ENCODE measurements at places on chromosomes 4 and X.
A peak's percentile ranks its signal among the peaks of the same experiment; 100 is the strongest.

DNA sequence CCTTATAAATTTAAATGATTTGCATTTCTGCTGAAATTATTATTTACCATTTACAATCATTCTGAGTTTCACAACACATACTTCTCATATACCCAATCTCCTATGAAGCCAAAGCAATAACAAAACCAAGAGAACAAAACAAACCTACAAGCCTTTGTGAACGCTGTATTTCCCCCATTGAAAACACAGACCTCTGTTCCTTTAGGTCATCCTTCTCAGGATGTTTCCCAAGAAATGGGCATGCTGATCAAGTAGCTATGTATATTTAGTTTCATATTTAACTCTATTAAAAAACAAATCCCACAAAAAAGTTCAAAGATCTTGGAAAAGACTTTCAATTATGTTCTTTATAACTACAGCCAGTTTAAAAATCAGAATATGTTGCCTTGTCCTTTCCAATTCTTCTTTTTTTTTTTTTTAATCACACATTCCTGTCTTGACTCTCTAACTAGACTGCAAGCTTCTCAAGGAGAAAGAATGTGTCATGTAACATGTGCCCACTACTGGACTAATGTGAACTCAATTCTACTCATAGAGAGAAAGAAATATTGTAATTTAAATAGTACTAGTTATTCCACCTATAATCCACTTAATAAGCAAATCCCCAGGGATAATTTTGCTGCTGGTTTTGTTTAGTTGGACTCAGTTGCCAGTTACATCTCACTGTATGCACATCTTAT is 84.3 kb upstream of the PRSS48 start:
- DNase-seq: no peak

- DNase-seq: peak; percentile 65
These were observed 10.7 kb upstream of the DLG3 start for GRCh38 chrX:70433848-70434351.

DNA sequence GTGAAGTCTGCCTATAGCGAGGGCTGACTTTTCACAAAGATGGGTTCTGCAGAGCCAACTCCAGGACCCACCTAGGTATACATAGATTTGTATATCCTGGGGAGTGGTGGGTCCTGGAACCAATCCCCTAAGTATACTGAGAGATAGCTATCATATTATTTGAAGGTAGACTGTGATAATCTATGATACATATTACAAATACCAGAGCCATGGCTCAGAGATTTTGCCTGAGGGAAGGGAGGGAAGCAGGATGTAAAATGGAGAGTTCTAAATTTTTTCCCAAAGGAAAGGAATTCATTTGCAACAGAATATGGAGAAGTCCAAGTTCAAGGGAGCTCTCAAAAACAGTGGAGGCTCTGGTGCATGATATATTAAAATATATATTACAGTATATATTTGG is 7.2 kb downstream of the TCEAL3 start:
- DNase-seq: no peak

DNA sequence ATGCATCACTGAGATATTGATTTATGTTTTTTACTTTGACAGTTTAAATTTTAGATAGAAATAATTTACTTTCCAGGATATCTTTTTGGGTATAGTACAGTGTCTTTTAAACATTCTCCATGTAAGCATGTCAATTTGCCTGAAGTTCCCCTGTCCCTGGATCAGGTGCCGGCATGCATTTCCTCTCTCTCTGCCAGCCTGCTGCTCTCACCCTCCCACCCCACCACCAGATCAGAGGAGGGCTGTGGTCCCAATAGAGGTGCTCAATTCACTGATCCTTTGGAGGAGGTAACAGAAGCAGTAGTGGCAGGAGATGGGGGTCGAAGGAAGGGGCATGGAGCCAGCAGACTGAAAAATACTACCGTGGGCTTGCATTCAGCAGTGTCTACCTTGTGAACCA is 28.3 kb upstream of the DSPP start:
- no peak for DNase-seq

DNA sequence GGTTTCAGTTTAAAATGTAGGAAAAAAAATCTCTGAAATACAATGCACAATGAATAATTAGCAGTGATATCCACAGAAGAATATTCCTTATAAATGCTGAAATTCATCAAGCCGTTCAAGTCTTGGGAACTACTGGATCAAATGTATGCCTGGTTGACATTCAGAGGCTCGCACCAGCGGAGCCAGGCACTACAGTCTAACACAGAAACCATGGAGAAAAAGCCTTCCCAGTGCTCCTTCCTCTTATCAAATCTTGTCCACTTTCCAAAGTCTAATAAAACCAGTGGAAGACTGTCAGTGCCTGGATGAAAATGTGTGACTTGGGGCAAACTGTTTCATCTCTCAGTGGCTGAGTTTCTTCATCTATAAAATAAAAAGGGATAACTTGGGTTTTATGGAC is 35.9 kb downstream of the CENPU start:
- no peak for DNase-seq

GRCh38 chr4:135552131-135552530 is 1350.5 kb upstream of the PABPC4L start:
- no peak for DNase-seq

DNA sequence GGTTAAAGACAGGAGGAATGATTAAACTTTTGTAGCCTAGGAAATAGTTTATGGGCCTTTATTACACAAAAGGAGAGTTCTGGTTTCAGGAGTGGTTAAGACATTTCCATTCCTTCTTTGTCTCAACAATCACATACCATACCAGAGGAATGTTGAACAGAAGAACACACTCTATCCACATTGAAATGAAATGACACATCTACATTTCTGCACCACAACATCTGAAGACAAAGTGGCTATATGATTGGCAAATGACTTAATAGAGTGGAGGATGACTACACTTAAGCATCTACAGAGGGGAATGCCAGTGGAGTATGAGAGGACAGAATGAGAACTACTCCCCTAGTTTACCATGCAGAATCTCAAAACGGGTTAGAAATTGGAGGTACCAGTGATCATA is 8.0 kb downstream of the CYP2U1 start:
- no peak for DNase-seq

- DNase-seq: no peak
These were observed 537.0 kb upstream of the DIAPH2 start for GRCh38 chrX:96147681-96148080.

- no peak for DNase-seq
These were observed 269.1 kb downstream of the DHRSX start for GRCh38 chrX:2231570-2232192.

DNA sequence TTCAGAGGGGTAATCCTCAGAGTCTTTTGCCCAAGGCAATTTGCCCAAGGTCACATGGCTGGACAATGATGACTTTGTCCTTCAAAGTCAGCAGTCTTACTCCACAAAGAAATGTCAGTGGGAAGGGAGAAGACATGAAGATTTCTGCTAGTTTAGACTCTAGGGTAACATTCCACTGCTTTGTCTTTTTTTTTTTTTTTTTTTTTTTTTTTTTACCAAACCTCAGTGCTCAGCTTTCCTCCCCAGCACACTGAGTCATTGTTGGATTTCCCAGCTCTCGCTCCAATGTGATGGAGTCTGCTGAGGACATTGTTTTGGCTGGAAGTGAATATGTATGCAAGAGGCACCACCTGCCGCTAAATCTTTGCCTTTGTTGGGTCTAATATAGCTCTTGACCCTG is 7.2 kb upstream of the C1QTNF7 start:
- no peak for DNase-seq

DNA sequence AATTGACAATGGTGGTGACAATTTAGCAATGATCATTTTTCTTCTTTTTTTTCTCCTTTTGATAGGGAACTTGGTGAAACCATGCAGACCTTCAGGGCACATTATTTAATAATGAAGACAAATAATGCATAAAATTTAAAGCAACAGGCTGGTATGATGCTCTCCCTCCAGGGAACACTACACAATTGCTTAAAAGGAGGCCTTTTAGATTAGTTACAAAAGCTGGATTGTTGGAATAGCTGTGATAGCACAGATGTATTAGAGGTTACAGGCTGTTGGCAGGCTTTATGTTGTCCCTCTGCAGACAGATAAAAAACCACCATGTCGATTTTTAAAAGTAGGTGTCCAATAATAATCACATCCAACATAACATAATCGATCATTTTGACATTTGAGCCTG is 307.0 kb downstream of the ADGRL3 start:
- DNase-seq: no peak

- no peak for DNase-seq
These were observed 13.7 kb downstream of the NEIL3 start for GRCh38 chr4:177323416-177323815.

- DNase-seq: no peak
These were observed 97.0 kb downstream of the MID1IP1 start for GRCh38 chrX:38898261-38898660.

DNA sequence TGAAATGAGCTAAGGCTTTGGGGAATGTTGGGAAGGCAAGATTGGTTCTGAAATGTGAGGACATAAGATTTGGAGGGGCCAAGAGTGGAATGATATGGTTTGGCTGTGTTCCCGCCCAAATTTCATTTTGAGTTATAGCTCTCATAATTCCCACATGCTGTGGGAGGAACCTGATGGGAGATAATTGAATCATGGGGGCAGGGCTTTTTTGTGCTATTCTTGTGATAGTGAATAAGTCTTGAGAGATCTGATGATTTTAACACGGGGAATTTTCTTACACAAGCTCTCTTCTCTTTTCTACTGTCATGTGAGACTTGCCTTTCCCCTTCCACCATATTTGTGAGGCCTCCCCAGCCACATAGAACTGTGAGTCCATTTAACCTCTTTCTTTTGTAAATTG is 157.6 kb upstream of the C1QTNF7 start:
- no peak for DNase-seq

GRCh38 chrX:153644356-153645125 is 2.5 kb upstream of the DUSP9 start:
- no peak for DNase-seq

DNA sequence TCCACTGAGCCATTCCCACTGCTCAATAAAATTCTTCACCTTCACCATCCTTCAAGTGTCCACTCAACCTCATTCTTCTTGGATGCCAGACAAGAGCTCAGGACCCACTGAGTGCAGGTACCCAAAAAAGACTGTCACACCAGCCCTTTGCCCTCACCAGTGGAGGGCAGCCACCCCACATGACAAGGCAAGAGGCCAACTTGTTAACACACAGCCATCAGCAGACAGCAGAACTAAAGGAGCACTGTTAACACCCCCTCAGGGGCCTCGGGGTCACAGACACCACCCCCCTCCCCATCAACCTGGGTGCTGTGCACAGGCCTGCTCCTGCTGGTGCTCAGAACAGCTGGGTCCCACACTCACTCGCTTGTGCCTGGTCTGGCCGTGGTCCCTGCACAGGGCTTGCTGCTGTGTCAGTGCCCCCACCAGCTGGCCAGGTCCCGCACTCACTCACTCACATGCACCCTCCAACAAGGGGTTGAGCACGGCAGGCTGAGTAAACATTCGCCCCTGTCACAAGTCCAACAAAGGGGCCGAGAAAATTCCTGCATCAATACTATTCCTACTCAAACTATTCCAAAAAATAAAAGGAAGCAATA is 54.1 kb downstream of the ATRX start:
- DNase-seq: no peak

- no peak for DNase-seq
These were observed 93.7 kb upstream of the SOD3 start for GRCh38 chr4:24701683-24702082.

DNA sequence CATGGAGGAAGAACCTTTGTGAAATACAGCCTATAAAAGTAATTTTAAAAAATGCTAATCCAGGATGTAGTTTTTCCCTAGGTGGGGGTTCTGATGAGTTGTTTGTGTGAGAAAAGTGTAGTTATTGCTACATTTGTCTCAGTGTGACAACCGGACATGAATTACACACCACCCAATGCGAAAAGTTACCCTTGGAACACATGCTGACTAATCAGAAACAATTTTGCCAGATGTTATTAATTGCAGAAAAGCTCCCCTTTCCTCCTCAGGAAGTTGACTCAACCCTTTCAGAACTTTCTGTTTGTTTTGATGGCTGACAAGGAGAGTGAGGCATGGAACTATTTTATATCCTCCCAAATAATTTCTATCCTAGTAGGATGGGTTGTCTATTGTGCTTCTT is 38.1 kb upstream of the EDA2R start:
- DNase-seq: no peak

DNA sequence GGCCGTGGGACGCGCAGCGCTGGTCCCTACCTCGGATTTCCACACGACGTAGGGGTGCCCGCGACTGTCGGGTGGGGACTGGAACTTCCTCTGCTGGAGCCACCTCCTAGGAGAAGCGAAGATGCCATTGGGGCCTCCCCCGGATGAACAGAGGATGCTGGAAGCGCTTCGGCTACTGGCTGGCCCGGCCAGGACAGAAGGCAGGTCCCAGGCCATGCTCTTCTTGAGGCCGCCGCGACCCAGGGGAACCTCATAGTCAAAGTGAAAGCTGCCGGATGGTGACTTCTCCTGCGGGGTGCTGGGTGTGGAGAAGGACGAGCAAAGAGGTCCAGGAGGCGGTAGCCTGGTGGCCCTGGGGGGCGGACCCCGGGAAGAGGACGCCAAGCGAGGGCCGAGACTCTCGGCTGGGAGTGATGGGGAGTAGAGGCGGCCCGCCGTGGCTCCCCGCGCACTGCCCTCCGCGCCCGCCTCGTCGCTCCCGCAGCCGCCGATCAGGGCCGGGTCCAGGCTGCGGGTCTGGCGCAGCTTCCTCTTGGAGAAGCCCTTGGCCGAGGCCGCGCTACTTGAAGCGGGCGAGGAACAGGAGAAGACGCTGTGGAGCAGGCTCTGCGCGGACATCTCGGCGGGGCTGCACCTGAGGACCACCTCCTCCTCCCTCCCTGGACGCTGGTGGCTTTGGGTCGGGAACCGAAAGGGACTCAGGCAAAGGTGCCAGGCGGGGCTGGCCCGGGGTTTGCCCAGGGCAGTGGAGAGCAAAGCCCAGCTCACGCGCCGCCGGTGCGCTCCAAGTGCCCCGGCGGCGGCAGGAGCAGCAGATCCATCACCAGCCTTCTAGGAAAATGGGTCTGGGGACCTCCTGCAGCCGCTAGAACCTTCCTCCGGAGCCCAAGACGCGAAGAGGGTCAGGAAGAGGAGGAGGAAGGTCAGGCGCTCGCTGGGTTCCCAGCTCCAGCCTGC is 1.2 kb downstream of the ARHGAP6 start:
- DNase-seq: no peak

DNA sequence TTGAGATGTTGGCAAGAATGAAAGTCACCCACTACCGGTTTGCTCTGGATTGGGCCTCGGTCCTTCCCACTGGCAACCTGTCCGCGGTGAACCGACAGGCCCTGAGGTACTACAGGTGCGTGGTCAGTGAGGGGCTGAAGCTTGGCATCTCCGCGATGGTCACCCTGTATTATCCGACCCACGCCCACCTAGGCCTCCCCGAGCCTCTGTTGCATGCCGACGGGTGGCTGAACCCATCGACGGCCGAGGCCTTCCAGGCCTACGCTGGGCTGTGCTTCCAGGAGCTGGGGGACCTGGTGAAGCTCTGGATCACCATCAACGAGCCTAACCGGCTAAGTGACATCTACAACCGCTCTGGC is 12.3 kb downstream of the RPL9 start:
- DNase-seq: no peak
